B cell (primary cell): ENCODE measurements at places on chromosomes 1 and 21. TPM values are rescaled to one million over a fixed set of nuclear protein-coding genes. Genes with fewer than 3 reads are reported as not detected.

DNA sequence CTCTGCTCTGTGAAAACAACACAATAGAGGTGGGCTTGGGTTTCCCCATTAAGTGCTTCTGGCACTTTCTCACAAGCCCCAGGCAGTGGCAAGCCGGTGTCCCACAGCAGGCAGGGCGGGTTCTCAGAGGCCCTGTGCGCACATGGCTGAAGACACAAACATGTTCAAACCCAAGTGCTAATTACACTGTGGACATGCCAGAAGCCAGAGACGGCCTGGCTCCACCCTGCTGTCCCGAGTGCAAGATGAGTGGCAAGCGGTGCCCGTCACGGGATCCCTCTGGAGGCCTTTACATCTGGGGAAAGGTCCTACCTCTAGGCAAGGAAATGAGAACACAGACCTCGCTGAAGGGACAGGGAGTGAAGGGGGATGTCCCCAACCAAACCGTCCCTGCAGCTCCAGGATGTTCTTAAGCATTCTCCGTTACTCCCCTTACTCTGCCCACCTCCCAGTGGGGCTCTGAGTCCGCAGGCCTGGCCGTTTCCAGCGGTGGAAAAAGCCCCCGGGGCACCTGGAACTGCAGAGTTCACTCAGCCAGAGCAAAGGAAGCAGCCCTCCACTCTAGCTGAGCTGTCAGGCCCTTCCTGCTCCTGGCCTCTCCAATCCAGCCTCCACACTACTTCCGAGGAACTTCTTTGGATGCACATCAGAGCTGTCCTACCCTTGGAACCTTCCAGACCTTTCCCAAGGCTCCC is 57.4 kb downstream of the SLC66A1 start:
- H3K4me3 ChIP-seq = no peak overlapping the region
- H3K36me3 ChIP-seq = no peaks in the 10 kb centered on the region
- H3K27me3 ChIP-seq = no peaks in the 10 kb centered on the region
- no peak for DNase-seq
- no peaks in the 10 kb centered on the region for H3K4me1 ChIP-seq
- H3K27ac ChIP-seq = no peak overlapping the region

- H3K4me1 ChIP-seq = peaks cover 40% of the 10 kb centered on the region
- no peaks in the 10 kb centered on the region for H3K27me3 ChIP-seq
- H3K36me3 ChIP-seq = no peaks in the 10 kb centered on the region
- H3K27ac ChIP-seq = peak overlapping the region; percentile 82
- no peak overlapping the region for H3K4me3 ChIP-seq
- peak; percentile 74 for DNase-seq
Observed at GRCh38 chr1:12040457-12041051, 21.3 kb downstream of the MIIP start.

- no peaks in the 10 kb centered on the region for H3K36me3 ChIP-seq
- DNase-seq = no peak
- H3K4me1 ChIP-seq = peaks cover 16% of the 10 kb centered on the region
- peaks cover 5% of the 10 kb centered on the region for H3K27me3 ChIP-seq
- H3K4me3 ChIP-seq = no peak overlapping the region
Observed at GRCh38 chr1:11333631-11334030, 60.6 kb downstream of the UBIAD1 start.

DNA sequence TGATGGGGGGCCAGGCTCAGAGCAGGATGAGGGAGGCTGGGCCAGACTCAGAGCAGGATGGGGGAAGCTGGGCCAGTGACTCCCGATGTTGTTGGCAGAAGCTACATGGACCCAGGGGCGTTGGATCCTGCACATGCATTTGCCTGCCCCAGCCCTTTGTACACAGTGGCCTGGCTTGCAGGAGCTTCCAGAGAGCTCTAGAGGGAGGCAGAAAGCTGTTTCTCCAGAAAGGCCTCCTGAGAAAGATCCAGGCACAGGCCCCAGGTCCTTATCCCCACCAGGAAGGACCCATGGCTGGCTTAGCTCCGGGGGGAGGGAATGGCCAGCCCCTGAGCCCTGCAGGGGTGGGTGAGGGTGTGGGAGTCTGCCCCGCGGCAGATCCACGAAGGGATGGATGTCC is 106.6 kb upstream of the ACTRT2 start:
- H3K27ac ChIP-seq = no peak overlapping the region
- no peak for DNase-seq
- no peak overlapping the region for H3K4me3 ChIP-seq

GRCh38 chr1:199616947-199617346 is 410.6 kb upstream of the NR5A2 start:
- DNase-seq = no peak
- H3K4me1 ChIP-seq = peaks cover 5% of the 10 kb centered on the region
- no peak overlapping the region for H3K4me3 ChIP-seq
- no peaks in the 10 kb centered on the region for H3K36me3 ChIP-seq

DNA sequence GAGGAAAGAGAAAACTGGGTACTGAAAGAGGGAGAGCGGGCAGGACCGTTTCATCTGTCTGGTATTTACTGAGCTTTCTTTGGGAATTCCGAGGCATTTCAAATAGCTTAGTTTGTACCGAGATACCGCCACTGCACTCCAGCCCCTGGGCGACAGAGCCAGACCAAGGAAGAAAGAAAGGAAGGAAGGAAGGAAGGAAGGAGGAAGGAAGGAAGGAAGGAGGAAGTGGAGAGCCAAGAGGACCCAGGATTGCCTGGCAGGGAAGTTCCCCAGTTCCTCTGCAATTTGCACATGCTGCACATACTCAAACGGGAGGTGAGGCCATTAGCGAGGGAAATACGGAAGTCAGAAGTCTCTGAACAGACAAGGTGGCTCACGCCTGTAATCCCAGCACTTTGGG is 961 bp upstream of the FUCA1 start:
- H3K4me1 ChIP-seq = peaks cover 18% of the 10 kb centered on the region
- DNase-seq = peak; percentile 23
- peak overlapping the region; percentile 60 for H3K4me3 ChIP-seq
- H3K36me3 ChIP-seq = no peaks in the 10 kb centered on the region
- H3K27ac ChIP-seq = no peak overlapping the region

GRCh38 chr1:174174461-174175329 is 15.4 kb downstream of the RABGAP1L start:
- no peak overlapping the region for H3K27ac ChIP-seq
- peak; percentile 27 for DNase-seq
- no peaks in the 10 kb centered on the region for H3K36me3 ChIP-seq
- H3K27me3 ChIP-seq = no peaks in the 10 kb centered on the region

The CENPS gene
- 2.9 and 3.1 TPM in 2 replicates for polyA plus RNA-seq

DNA sequence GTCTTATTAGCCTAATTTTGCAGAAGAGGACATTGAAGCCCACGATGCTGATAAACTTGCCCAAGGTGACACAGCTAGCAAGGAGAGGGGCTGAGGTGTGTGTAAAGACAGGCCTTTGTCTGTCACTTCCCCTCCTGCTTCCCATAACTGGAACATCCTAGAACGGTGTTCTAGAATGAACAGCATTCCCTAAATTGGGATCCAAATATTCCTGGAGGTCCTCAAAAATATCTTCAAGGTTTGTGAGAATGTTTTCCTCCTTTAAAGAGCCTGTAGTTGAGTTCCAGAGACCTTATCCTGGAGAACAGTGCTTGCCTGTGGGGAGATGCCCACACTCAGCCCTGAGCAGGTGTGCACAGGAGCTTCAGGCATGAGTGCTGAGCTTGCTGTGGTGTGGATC is 41.5 kb upstream of the SAMD13 start:
- H3K27ac ChIP-seq = no peak overlapping the region
- no peaks in the 10 kb centered on the region for H3K27me3 ChIP-seq
- DNase-seq = no peak
- no peak overlapping the region for H3K4me3 ChIP-seq
- H3K36me3 ChIP-seq = no peaks in the 10 kb centered on the region

The NOS1AP gene
- not detected in 2 replicates for polyA plus RNA-seq

GRCh38 chr1:175089136-175089718 is 21.6 kb downstream of the TNN start:
- no peak overlapping the region for H3K27ac ChIP-seq
- no peaks in the 10 kb centered on the region for H3K36me3 ChIP-seq
- DNase-seq = no peak
- no peaks in the 10 kb centered on the region for H3K4me1 ChIP-seq
- no peak overlapping the region for H3K4me3 ChIP-seq

- no peaks in the 10 kb centered on the region for H3K4me1 ChIP-seq
- H3K4me3 ChIP-seq = no peak overlapping the region
- no peak for DNase-seq
- H3K27ac ChIP-seq = no peak overlapping the region
Observed at GRCh38 chr1:52166996-52167753, 25.3 kb downstream of the ZFYVE9 start.

GRCh38 chr1:27392778-27393635 is 585 bp downstream of the GPR3 start:
- H3K4me3 ChIP-seq = peak overlapping the region; percentile 59
- no peaks in the 10 kb centered on the region for H3K36me3 ChIP-seq
- peaks cover 24% of the 10 kb centered on the region for H3K4me1 ChIP-seq
- DNase-seq = peak; percentile 40
- no peaks in the 10 kb centered on the region for H3K27me3 ChIP-seq

DNA sequence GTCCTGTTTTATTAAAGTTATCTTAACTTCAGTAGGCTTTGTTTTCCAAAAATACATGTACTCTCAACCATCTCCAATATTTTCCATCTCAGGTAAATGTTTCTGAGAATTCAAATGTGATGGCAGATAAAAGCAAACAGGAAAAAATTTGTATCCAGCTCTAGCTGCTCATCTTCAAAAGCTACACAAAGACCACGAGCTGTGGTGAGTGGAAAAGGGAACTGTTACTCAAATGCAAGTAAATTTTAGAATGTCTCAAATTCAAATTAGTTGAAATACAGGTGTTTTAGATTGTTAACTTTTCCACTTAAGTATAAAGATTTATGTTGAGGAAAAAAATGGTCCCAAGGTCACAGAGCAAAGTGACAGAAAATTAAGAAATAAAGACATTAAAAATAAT is 216.0 kb downstream of the SLC45A1 start:
- no peak for DNase-seq
- H3K27me3 ChIP-seq = no peaks in the 10 kb centered on the region
- peaks cover 37% of the 10 kb centered on the region for H3K4me1 ChIP-seq
- H3K4me3 ChIP-seq = no peak overlapping the region
- H3K36me3 ChIP-seq = peaks cover 5% of the 10 kb centered on the region

- no peak overlapping the region for H3K27ac ChIP-seq
- H3K36me3 ChIP-seq = no peaks in the 10 kb centered on the region
- H3K27me3 ChIP-seq = no peaks in the 10 kb centered on the region
Observed at GRCh38 chr1:1402072-1402900, 3.2 kb upstream of the CCNL2 start.

- H3K36me3 ChIP-seq = no peaks in the 10 kb centered on the region
- peak; percentile 44 for DNase-seq
- no peak overlapping the region for H3K4me3 ChIP-seq
Observed at GRCh38 chr1:220803401-220804201, 16.9 kb downstream of the MTARC1 start.

GRCh38 chr1:92944901-92945747 is 16.1 kb downstream of the DIPK1A start:
- no peaks in the 10 kb centered on the region for H3K27me3 ChIP-seq
- DNase-seq = peak; percentile 51
- peak overlapping the region; percentile 85 for H3K27ac ChIP-seq
- peak overlapping the region; percentile 5 for H3K4me3 ChIP-seq
- H3K36me3 ChIP-seq = no peaks in the 10 kb centered on the region
- peaks cover 72% of the 10 kb centered on the region for H3K4me1 ChIP-seq

GRCh38 chr1:202229376-202229775 is 35.8 kb downstream of the LGR6 start:
- no peak overlapping the region for H3K27ac ChIP-seq
- no peaks in the 10 kb centered on the region for H3K27me3 ChIP-seq
- no peak for DNase-seq
- H3K4me3 ChIP-seq = no peak overlapping the region

DNA sequence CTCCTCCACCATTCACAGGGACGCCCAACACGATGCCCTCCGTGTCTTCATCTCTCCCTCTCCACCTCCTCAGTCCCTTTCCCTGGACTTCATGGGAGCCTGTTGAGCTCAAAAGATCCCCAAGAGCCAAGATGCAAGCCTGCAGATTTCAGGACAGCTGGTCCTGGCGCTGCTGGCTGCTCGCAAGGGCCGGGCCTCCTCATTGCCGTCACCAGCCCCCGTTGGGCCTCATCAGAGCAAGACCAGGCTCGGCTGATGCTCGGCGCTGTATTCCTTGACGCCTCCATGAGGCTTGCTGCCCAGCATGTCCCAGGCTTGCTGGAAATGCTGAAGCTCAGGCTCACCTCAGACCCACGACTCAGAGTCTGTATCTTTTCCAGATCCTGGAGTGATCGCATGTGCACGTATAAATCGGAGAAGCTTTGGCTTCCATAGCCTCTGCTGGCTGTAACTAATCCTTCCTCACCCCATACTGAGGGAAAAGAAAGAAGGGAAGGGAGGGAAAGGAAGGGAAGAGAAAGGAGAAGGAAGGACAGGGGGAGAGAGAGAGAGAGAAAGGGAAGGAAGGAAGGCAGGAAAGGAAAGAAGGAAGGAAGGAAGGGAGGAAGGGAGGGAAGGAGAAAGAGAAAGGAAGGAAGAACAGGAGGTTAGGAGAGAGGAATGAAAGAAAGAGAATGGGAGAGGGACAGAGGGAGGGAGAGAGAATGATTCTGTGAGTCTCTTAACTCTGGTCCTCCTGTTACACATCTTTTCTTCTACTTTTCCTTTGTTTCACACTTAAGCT is 94.6 kb downstream of the KCNJ15 start:
- H3K27me3 ChIP-seq = no peaks in the 10 kb centered on the region
- no peaks in the 10 kb centered on the region for H3K4me1 ChIP-seq
- H3K4me3 ChIP-seq = no peak overlapping the region
- H3K27ac ChIP-seq = no peak overlapping the region
- no peaks in the 10 kb centered on the region for H3K36me3 ChIP-seq
- DNase-seq = no peak

- H3K27ac ChIP-seq = no peak overlapping the region
- no peaks in the 10 kb centered on the region for H3K36me3 ChIP-seq
- no peak overlapping the region for H3K4me3 ChIP-seq
Observed at GRCh38 chr1:79437540-79437939, 431.0 kb upstream of the ADGRL4 start.

DNA sequence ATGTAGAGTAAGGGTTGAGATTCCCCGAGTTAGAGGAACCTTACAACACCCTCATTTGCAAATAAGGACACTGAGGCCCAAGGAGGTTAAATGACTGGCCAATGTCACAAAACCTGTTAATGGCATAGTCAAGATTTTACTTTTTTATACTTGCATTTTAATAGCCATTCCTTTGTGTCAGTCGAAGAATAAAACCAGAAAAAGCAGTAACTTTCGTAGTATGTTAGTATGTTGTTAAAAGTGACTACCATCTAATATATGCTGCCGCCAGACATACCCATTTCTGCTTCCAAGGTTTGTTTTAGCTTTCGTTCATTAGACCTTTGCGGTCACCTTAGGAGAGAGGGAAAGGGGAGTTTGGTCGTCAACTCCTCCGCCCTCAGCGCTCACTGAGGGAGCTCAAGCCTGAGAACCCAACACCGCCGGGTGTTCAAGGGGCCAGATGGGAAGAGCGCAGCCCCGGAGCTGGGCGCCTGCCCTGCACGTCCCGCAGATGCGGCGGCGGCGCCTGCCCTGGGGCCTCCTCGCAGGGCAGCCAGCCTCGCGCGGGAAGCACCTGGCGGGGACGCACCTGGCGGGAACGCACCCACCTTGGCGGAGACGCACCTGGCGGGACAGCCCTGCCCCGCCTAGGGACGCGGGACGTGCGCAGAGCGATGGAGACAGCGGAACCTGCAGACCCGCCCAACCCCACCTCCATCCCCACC is 466 bp downstream of the VPS26C start:
- H3K27ac ChIP-seq = peak overlapping the region; percentile 99
- DNase-seq = no peak
- peaks cover 14% of the 10 kb centered on the region for H3K4me1 ChIP-seq
- H3K36me3 ChIP-seq = peaks cover 6% of the 10 kb centered on the region
- no peaks in the 10 kb centered on the region for H3K27me3 ChIP-seq
- H3K4me3 ChIP-seq = peak overlapping the region; percentile 95
